ENCODE measurements at places on chromosomes 5 and 9.

DNA sequence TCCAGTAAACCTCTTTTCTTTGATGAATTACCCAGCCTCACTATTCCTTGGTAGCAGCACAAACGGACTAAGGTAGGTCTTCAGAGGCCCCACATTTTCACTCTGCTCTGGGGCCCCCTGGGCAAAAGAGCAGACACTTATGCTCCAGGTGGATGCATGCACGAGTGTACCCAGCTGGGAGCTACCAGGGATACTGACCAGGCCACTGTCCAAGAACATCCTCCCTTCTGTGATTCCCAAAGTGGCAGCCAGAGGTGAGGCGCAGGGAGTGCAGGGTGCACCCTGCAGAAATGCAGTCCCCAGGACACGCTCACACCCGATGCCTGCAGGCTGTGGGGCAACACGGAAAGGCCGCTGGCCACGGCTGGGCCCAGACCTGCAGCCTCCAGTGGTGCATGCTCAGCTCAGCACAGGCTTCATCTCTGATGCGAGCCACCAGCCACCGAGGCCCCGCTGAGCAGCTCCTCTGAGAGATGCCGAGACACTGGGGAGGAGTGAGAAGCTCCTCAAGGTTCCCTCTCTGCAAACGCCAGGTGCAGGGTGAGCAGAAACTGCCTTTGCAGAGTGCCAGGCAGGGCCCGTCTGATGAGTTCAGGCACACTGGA lies 48.1 kb upstream of the OLFM1 start:
- DNase-seq = no peak

DNA sequence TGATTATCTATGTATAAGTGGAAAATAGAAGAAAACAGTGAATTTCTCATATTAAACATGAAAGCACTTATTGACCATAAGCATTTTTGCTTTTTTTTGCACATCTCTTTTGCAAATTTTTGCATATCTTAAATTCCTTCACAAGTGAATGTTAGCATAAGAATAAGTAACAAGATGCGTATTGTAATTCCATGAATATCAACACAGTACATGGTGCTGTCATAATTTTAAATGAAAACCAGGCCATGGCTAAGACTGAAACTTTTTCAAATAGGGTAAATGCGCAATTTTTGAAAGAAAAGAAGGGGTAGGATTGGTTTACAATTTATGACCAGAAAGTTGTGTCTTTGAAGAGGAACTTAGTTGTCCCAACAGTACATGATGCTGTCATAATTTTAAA lies 17.0 kb downstream of the FAM13B start:
- DNase-seq = no peak

- DNase-seq = no peak
Observed at GRCh38 chr5:150138551-150139265, 16.9 kb downstream of the PDGFRB start.

DNA sequence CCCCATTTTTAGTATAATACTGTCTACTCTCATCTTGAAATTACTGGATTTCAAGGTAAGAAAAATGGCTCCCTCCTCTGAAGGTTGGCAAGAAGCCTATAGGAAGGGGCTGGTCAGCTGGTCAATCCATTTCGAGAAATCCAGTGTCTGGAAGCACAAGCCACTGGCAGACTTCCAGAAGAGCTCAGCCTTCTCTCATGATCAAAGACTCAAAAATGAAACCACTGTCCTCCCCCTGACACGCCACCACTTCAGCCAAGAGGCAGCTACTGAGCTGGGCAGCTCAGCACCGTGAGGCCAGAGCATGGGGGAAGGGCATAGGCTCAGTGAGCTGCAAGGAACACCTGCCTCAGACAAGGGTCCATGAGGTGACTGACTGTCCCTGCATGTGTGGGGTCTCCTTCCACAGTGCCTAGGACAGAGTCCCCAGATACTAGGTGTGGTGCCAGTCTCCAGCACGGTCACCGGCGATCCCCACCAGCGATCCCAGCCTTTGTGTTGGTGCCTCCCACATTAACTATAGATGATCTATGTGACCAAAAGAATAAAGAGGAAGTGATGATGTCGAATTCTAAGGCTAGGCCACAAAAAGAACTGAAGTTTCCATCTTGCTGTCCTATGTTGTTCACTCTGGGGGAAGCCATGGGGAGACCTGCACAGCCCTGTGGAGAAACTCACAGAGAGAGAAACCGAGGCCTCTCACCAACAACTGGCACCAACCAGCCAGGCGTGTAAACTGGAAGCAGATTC lies 100.1 kb upstream of the LRRTM2 start:
- no peak for DNase-seq

DNA sequence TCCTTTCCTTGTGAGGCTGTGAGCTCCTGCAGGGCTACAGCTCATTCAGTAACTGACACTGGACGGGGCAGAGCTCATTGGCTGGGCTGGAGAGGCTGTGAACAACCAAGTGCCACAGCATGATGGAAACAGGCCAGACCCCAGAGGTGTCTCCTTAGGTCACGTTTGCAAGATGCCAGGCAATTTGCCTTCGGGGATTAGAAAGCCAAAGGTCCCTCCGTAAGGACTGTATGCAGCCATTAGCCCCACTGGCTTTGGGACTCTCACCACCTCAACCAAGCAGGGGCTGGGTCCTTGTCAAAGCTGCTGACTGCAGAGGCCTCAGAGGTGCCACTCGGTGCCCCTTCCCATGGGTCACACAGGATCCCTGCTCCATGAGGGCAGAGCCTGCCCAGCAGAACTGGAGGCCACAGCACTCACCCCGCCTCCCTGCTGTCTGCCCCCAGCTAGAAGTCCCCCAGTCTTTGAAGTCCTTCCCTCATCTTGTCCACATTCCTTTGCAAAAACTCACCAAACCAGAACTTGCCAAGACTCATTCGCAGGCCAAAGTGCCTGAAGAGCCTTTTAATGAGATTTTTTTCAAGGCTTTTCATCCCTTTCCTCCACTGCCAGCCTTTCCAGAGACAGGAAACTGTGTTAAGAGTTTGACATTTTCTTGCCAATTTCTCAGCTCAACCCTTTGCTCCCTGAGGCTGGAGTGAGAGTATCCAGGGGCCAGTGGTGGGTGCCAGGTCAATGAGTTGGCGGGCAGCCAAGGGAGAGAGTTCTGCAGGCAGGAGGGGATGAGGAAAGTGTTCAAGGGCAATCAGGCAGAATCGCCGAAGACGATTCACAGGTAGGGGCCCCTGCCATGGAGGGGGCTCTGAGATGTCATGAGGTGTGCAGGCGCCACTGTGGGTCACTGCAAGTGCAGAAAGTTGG lies 39.7 kb upstream of the SLC25A51 start:
- DNase-seq = no peak

DNA sequence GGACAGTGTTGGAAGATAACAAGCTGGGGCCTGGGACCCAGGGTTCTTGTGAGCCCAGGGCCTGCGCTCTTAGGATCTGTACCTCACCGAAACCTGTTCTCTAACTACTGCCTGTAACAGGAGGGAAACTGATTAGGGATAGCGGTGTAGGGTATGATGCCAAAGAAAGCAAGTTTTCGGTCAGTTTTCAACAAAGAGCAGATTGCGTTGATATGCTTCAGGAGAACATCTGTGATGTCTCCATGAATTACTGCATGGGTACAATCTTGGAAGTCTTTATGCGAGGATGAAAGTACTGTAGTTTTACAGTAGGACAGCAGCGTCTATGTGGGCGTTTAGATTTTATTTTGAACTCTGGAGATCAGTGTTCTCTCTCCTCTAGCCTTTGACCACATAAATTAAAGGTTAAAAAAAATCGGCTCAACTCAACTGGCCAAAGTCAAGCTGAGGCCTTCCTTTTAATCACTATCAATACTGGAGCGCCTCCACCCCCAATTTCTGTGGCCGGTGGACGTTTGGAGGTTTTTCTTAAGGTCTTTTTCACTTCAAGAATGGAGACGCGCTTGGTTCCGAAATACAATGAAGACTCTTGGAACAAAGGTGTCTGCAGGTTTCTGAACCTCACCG lies 3.0 kb downstream of the NFIL3 start:
- DNase-seq = no peak

DNA sequence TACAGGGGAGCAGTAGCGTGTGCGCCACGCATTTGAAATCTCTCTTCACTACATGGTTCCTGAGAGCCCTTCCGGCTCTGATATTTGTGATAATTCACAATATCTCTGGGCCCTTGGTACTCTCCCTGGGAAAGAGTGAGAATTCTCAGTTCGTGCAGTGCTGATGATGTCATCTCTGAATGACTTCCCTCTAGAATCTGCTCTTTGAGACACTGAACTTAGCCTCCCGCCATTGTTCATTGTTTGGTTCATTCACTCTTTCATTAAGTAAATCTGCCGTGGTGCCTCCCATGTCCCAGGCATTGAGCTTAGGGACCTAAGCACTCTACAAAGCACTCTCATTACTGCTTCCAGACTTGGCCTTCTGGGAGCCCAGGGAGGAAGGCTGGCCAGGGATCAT lies 94.0 kb downstream of the PPARGC1B start:
- DNase-seq = no peak

DNA sequence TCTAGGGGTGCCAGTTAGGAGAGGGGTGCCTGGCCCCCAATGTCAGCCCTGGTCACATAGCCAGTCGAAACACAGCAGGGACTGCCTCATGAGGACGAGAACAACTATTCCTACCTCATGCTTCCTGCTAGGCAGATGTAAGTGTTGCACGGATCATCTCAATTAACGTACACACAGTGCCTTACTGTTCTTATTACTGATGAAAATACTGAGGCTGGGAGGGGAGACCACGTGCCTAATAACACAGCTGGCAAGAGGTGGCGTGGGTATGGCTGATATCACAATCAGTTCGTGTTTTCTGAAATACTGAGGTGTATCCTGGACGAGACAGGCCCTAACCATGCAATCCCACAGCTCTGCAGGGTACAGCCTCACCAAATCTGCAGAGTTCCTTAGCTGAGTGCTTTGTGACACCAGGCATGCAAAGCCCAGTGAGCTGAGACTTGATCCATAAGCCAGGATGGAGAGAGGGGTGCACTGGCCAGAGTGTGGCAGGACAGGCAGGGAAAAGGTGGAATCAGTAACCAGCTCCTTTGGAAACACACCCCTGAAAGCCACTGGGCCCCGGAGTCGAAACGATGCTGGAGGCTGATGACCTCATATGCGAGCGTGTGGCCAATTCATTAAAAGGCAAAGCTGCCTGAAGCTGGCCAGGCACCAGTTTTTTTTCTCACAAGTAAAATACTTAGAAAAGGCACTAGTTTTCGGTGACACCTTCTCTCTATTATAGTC lies 63.9 kb downstream of the PRRT1B start:
- DNase-seq = no peak

DNA sequence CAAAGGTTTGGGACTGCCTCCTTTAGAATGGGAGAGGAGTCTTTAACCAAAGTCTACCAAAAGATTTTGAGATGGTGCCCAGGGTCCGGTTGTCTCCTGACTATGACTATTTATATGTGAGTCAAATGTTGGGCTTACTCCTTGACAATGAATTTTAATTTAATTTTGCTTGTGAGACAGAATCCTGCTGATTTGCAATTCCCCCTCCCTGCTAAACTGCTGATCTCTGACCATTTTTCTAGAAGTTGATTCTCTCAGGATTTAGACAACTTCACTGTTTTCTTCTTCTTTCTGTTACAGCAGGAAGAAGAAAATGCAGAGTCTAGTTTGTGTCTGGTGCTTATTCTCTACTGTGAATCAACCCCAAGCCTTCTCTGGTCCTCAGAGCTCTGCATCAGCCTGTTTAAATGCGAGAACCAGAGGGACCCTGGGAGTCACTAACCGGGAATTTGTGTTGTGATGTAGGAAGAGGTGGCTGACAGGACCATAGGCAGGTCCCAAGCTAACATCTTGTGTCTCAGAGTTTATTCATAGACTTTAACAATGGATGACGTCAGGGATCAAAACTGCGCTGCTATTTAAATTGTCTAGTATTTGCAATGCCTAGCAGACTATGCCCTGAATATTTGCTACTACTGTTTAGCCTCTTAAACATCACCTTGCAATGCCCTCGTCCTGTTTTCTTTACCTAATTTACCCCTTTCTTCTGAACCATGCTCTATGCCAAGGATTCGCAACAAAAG lies 124.0 kb upstream of the TAF11L2 start:
- no peak for DNase-seq

- DNase-seq = no peak
Observed at GRCh38 chr5:157446412-157446935, 13.5 kb upstream of the NIPAL4 start.

GRCh38 chr9:125240649-125240999 lies 519 bp downstream of the HSPA5 start:
- DNase-seq = peak; percentile 31

GRCh38 chr5:157689942-157690689 lies 18.8 kb downstream of the C5orf52 start:
- DNase-seq = peak; percentile 44

DNA sequence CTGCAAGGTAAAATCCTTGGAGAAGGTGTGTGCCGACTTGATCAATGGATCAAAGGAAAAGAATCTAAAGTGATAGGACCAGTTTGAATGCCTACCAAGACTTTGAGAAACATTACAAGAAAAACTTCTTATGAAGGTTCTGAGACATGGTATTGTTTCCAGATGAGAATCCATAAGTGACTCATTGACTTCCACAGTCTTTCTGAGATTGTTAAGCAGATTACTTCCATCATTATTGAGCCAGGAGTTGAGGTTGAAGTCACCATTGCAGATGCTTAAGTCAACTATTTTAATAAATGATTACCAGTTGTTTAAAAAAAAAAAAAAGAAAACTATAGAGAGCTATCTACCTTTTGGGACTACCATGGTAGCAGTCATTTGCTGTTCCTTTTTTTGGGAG lies 7.0 kb downstream of the LNPEP start:
- DNase-seq = no peak

DNA sequence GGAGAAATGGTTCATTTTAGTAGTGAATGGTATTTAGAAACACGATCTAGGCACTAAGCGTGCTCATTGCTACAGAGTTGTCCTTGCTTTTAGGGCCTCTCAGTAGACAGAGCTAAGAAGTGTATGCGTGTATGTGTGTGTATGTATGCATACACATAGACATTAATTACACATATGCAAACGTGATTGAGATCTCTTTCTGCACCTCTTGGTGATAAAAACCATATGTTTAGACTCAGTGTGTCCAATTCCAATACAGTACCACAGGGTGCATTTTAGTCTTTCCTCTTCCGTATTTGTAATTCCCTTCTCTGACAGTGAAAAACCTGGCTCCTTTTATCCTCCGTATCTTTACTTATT lies 13.1 kb downstream of the TRIO start:
- no peak for DNase-seq

Measured in T-helper 1 cell (primary cell).